Upper lobe of right lung (tissue), 1 donor: ENCODE measurements at places on chromosomes 2 and 18. TPM values are rescaled to one million over a fixed set of nuclear protein-coding genes. Genes with fewer than 3 reads are reported as not detected.

DNA sequence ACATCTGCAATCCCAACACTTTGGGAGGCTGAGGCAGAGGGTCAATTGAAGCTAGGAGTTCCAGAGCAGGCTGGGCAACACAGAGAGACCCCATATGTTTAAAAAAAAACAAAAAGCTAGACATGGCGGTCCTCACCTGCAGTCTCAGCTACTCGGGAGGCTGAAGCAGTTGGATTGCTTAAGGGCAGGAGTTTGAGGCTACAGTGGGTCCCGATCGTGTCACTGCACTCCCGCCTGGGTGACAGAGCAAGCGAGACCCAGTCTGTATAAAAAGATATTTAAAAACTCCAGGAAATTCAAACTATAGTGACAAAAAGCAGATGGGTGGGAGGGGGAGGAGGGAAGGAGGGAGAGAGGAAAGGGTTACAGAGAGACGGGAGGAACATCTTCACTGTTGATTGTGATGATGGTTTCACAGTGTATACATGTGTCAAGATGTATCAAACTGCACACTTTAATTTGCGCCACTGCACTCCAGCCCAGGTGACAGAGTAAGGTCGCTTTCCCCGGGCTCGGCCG, 942 bp upstream of the ZNF236 start:
- no peaks in the 10 kb centered on the region for H3K27me3 ChIP-seq
- H3K4me1 ChIP-seq, result peaks cover 18% of the 10 kb centered on the region
- H3K4me3 ChIP-seq, result peak overlapping the region; percentile 96
- H3K27ac ChIP-seq, result peak overlapping the region; percentile 90

GRCh38 chr2:39216346-39217191, 27.2 kb downstream of the CDKL4 start:
- DNase-seq, result no peak
- no peak overlapping the region for H3K4me3 ChIP-seq
- no peak overlapping the region for H3K27ac ChIP-seq
- H3K36me3 ChIP-seq, result no peaks in the 10 kb centered on the region

- no peak overlapping the region for H3K4me3 ChIP-seq
- H3K4me1 ChIP-seq, result no peaks in the 10 kb centered on the region
- no peaks in the 10 kb centered on the region for H3K27me3 ChIP-seq
Measured at GRCh38 chr2:154710078-154710477, 11.6 kb downstream of the KCNJ3 start.

DNA sequence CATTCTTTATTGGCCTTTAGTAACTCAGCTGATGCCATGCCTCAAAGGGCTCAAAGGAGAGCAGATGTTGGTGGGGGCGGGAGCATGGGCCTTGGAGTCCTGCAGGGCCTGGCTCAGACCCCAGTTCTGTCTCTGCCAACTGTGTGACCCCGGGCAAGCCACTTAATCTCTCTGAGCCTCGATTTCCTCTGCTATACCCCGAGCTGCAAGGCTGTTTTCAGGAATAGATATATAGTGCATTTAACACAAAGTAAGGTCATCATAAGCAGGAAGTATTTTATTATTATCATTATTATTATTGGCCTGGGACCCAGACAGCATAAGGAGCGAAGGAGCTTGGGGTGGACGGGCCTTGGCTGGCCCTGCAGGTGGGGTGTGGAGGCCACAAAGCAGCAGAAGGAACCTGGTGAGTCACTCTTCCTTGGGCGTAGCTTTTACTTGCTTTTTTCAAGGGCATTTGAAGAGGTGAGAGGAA, 162.7 kb downstream of the INHBB start:
- H3K27me3 ChIP-seq, result no peaks in the 10 kb centered on the region
- H3K36me3 ChIP-seq, result no peaks in the 10 kb centered on the region
- H3K4me1 ChIP-seq, result no peaks in the 10 kb centered on the region
- H3K27ac ChIP-seq, result no peak overlapping the region

DNA sequence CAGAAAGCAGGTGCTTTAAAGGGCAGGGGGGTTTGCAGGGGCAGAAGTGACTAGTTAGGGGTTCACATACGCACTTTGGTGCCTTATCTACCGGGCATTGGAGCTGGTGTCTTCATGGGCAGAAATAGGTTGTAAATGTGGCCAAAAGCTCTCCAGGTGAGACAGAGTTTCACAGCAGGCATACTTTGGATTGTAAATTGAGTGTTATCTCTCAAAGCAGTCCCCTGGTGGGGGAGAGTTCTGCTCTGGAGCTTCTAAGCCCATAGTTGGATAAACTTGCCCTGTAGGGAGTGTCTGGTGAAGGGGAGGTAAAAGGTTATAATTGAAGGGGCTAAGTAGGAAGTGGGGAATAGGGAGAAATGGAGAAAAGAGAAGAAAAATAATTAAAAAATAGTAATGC, 43.1 kb downstream of the COL4A3 start:
- no peaks in the 10 kb centered on the region for H3K4me1 ChIP-seq
- H3K4me3 ChIP-seq, result no peak overlapping the region
- DNase-seq, result no peak
- H3K36me3 ChIP-seq, result no peaks in the 10 kb centered on the region
- no peak overlapping the region for H3K27ac ChIP-seq

GRCh38 chr2:134572314-134573084, 146.3 kb downstream of the TMEM163 start:
- H3K4me1 ChIP-seq, result no peaks in the 10 kb centered on the region
- DNase-seq, result no peak
- no peaks in the 10 kb centered on the region for H3K27me3 ChIP-seq
- no peaks in the 10 kb centered on the region for H3K36me3 ChIP-seq
- H3K27ac ChIP-seq, result no peak overlapping the region
- H3K4me3 ChIP-seq, result no peak overlapping the region

CCT4 gene
- 88.2 TPM for total RNA-seq

PRKAG3 gene
- total RNA-seq, result not detected
